Left ventricle myocardium inferior (tissue), 1 donor: ENCODE measurements at places on chromosomes 3 and 15. TPM values are rescaled to one million over a fixed set of nuclear protein-coding genes. Genes with fewer than 3 reads are reported as not detected.
A peak's percentile ranks its signal among the peaks of the same experiment; 100 is the strongest.

DNA sequence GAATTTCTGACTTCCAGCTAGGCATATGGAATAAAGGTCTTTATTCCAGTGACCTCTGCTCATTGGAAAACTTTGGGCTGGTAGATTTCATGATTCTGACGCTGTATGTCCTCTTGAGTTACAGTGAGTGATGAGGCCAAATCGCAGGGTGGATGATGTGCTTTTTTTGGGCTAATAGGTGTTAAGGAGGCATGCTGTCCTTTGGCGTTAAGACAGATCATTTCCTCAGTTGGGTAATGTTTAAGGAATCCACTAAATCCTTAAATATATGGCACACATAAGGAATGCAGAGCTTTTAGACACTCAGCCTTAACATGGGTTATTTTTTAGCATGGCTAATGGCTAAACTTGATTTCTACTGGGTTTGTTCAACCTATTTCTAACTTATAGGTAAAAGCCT, 87.9 kb downstream of the LPP start:
- DNase-seq: no peak
- H3K4me3 ChIP-seq: no peak overlapping the region
- no peaks in the 10 kb centered on the region for H3K27me3 ChIP-seq
- peaks cover 87% of the 10 kb centered on the region for H3K4me1 ChIP-seq
- H3K27ac ChIP-seq: peak overlapping the region; percentile 85

The MYO1E gene
- total RNA-seq: 23.6 TPM

DNA sequence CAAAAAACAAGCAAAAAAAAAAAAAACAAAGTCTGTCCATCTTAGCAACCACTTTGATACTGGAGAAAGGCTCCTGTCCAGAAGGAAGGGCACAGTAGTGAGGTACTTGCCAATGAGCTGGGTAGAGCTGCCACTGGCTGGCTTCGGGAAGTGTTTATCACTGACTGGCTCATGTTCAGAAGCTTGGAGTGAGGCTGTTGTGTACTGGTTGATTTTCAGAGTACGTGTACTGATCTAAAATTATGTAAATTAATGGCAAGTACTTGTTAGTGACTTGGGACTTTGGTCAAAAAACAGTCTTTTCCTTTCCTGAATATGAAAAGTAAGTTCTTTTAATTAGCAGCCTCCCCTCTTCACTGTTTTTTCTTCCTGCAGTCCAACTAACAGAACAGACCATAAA, 979 bp upstream of the ZNF621 start:
- peak overlapping the region; percentile 93 for H3K27ac ChIP-seq
- peaks cover 28% of the 10 kb centered on the region for H3K4me1 ChIP-seq
- H3K27me3 ChIP-seq: no peaks in the 10 kb centered on the region
- no peak for DNase-seq

DNA sequence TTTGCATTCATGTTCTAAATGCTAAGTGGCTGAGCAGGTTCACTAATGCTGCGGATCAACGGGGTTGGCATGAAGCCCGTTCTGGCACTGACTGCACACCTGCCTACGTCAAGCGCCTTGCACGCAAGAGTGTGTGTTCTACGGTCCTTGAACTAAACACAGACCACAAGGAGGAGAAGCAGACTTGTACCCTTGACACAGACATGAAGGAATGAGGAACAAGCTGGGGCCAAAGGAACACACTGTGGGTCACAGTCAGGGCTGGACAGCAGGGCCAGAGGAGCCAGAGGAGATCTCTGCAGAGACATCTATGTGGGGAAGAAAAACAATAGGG, 48.0 kb upstream of the LDHAL6B start:
- peaks cover 83% of the 10 kb centered on the region for H3K36me3 ChIP-seq
- no peaks in the 10 kb centered on the region for H3K4me1 ChIP-seq
- H3K27me3 ChIP-seq: no peaks in the 10 kb centered on the region
- H3K4me3 ChIP-seq: no peak overlapping the region

- H3K27ac ChIP-seq: no peak overlapping the region
- DNase-seq: no peak
- no peaks in the 10 kb centered on the region for H3K4me1 ChIP-seq
These were observed 18.4 kb upstream of the RHCG start for GRCh38 chr15:89514596-89515406.

GRCh38 chr3:151918253-151919029, 45.0 kb downstream of the SUCNR1 start:
- H3K4me1 ChIP-seq: no peaks in the 10 kb centered on the region
- no peaks in the 10 kb centered on the region for H3K36me3 ChIP-seq
- no peak overlapping the region for H3K4me3 ChIP-seq
- no peaks in the 10 kb centered on the region for H3K27me3 ChIP-seq
- DNase-seq: no peak

GRCh38 chr3:136957751-136958288, at the start of gene IL20RB:
TSS of gene IL20RB (plus strand) at chr3:136957983. CDS start at chr3:136958114, 131 bp downstream.
- no peak within 1 kb of the TSS for H3K27ac ChIP-seq
- no peak for DNase-seq
- no peak within 1 kb of the TSS for H3K4me3 ChIP-seq

DNA sequence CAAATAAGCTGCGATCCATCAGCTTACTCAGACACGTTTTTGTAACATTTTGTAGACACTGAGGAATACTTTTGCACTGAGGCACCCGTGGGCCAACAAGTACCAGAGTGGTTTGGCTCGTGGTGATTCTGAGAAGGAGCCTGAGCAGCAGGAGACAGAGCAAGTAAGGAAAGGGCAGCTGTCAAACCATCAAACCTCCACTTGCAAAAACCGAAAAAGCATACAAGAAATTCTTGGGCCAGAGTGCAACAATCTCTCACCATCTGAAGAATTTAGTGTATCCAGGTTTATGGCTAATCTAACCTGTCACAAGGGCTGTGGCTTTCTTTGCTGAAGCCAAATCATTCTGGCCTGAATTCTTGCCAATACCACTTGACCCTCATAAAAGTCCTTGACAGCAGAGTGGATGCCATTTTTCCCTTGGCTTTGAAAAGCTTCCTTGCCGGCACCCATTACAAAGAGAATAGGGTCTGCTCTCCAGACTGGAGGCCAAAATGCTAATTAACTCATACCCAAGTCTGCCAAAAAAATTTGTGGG, 56.7 kb downstream of the MYO1E start:
- no peak overlapping the region for H3K27ac ChIP-seq
- H3K36me3 ChIP-seq: no peaks in the 10 kb centered on the region
- H3K27me3 ChIP-seq: no peaks in the 10 kb centered on the region
- no peak overlapping the region for H3K4me3 ChIP-seq
- peaks cover 55% of the 10 kb centered on the region for H3K4me1 ChIP-seq
- DNase-seq: no peak

- no peaks in the 10 kb centered on the region for H3K27me3 ChIP-seq
- H3K27ac ChIP-seq: peak overlapping the region; percentile 98
- H3K4me1 ChIP-seq: peaks cover 59% of the 10 kb centered on the region
- H3K4me3 ChIP-seq: peak overlapping the region; percentile 89
- H3K36me3 ChIP-seq: peaks cover 17% of the 10 kb centered on the region
These were observed 853 bp downstream of the TEX264 start for GRCh38 chr3:51671734-51672475.

The PIGB gene
- 2.8 TPM for total RNA-seq

GRCh38 chr15:77611767-77612166, 20.9 kb downstream of the LINGO1 start:
- peaks cover 10% of the 10 kb centered on the region for H3K4me1 ChIP-seq
- H3K4me3 ChIP-seq: no peak overlapping the region
- H3K36me3 ChIP-seq: no peaks in the 10 kb centered on the region
- H3K27ac ChIP-seq: peak overlapping the region; percentile 19

The B3GALNT1 gene
- total RNA-seq: 56.1 TPM

DNA sequence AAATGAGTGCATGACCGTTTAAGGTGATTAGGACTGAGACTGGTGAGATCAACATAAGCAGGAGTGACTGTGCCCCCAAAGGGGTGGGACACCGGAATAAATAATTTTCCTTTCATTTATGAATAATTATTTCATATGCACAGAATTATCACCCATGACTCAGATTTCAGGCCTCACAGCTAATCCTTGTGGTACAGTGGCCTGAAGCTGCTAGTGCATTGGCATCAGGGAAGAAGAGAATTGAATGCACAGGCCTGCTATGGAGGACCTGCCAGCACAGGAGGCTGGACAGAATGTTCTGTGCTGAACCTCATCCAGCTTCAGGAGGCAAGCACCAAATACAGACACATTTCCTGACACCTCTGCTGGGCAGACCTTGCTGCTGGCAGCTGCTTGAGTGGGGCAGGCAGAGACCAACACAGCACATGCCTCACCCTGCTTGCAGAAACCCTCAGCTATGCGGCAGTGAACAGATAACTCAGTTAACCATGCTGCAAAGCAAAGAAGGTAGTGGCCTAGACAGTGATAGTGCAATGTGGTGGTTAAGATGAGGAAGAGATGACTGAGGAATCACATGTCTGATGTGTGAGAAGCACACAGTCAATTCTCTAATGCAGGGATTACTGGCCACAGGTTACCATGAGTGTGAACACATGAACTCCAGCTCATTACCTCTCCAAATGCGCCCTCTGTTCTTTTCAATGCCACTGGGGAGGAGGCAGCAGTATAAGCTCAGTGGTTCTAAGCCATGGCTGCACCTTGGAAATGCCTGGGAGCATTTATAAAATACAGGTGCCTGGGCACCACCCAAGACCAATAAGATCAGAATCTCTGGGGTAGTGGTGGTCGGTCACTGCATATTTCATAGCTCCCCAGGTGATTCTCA, 68.1 kb upstream of the SCN5A start:
- H3K27me3 ChIP-seq: no peaks in the 10 kb centered on the region
- peak; percentile 69 for DNase-seq
- H3K4me3 ChIP-seq: no peak overlapping the region
- no peaks in the 10 kb centered on the region for H3K36me3 ChIP-seq
- peaks cover 22% of the 10 kb centered on the region for H3K4me1 ChIP-seq
- H3K27ac ChIP-seq: peak overlapping the region; percentile 92
